Activated naive CD8-positive, alpha-beta T cell treated with anti-CD3 and anti-CD28 coated beads, Interleukin-2, amount 50 U/mL, for 24 hours (primary cell): ENCODE measurements at places on chromosomes 12 and 14.

- DNase-seq, result no peak
These were observed 101.9 kb upstream of the RTL1 start for GRCh38 chr14:101005447-101005846.

DNA sequence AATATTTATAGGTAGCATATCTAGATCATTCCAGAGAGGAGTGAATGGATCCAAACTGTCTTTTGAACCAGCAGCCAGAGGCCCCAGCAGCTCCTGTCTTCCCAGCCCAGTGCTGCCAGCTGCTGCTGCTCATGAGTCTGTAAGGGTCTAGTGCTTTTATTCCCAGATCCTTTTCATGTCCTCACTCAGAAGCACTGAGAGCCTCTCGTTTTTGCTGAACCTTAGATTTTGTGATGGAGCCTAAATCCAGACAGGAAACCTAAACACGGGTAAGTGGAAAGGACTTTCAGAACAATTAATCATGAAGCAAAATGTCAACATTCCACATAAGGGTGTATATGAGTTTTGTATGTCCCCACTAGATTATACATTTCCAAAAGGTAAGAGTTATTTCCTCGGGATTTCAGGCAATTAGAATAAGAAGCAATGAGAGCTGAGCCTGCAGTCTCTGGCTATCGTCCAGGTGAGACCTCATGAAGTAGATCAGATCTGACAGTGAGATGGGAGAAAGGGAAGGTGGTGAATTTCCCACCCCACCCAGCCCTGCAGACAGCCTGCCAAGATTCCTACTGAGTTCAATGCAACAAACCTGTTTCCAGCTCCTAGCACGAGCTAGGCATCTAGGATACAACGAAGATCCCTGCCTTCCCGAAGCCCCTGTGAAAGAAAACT lies 84.4 kb downstream of the NINJ2 start:
- DNase-seq, result no peak

DNA sequence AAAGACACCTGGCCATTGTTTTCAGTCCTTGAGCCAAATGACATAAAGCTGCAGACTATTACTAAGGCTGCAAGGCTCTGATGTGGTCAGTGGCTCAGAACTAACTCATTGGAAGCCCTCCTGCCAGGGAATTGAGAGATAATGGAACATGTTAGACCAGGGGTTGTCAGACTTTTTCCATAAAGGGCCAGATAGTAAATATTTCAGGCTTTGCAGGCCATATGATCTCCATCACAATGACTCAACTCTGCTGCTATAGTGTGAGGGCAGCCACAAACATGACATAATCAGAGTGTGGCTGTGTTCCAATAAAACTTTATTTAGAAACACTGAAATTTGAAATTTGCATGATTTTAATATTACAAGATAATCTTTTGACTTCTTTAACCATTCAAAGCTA lies 140.3 kb downstream of the TMEM30B start:
- no peak for DNase-seq

DNA sequence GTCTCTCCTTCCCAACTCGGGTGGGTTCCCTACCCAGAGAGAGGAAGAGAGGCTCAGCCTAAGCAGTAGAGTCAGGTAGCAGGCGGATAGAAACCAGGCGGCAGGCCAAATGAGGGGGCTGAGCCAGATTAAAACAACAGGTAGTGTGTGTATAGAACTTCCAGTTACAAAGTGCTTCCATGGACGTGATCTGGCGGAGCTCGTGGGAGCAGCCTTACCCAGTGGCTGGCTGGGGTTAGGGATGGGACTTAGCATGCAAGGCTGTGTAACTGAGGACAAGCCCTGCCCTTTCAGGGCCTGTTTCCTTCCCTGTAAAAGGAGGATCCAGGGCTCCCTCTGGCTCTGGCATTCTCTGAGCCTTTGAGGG lies 8.3 kb downstream of the KRT80 start:
- DNase-seq, result no peak

GRCh38 chr12:80176706-80177105 lies 77.4 kb downstream of the OTOGL start:
- no peak for DNase-seq

DNA sequence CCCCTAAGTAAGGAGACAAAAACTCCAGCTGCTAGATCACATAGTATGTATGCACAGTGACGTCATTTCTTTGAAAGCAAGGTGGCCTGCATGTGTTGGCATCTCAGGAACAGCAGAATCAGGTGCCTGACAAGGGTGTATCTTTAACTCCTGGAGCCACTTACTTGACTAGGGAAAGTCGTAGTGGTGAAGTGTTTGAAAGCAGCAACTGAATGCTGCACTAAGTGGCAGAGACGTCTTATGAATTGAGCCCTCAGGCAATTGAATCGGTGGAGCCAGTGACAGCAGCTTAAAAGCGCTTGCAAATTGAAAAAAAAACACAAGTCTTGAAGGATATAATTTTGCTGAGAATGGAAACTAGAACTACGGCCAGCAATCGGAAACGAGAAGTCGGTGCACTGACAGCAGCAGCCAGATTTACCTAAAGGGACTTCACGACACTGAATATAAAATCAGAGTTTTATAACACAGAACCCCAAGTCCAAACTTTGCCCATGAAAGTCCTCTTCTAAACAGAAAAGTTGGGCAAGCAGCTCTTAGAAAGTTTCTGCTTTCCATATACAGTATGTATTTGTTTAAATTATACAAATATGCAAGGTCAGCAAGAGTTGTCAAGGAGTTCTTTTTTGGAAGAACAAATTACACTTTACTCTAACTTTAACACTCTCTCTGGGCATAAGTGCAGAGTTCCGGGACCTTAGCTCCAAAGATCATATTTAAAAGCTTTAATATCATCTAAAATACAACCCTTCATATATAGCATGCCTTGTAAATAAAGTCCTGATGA lies 1.1 kb downstream of the IGF1 start:
- no peak for DNase-seq

- DNase-seq, result no peak
These were observed 53.1 kb upstream of the NPFF start for GRCh38 chr12:53560351-53560750.

GRCh38 chr12:66629138-66629870 lies 49.6 kb downstream of the GRIP1 start:
- no peak for DNase-seq

GRCh38 chr14:106269029-106269428 lies 742.6 kb downstream of the TMEM121 start:
- DNase-seq, result no peak

DNA sequence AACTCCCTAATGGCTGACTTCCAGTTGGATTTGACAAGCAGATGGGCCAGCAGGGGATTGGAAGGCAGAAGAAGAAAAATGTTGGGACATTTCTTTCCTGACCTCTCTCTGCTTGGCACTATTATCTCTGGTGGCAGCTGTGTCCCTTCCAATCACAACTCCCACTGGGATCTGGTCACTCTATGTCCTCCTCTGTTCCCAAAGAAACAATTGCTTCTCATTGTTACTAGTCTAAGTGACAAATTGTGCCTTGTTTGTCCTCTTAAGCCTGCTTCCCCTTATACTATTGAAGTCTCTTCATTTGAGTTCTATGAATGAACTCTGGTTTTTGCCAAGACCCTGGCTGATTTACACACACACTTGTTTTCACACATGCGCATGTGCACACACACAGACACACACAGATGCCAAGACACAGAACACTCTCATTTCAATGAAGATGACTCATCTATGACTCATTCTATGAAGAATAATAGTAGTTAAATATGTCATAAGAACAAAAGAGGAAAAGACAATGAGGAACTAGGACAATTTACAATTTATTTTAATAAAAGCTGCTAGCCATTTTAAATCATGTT lies 83.0 kb upstream of the FAR2 start:
- no peak for DNase-seq
